Stimulated activated CD4-positive, alpha-beta T cell treated with anti-CD3 and anti-CD28 coated beads, Interleukin-12 subunit alpha, Interleukin-12 subunit beta, amount 100 ng/mL, for 4 hours (primary cell): ENCODE measurements at places on chromosomes 3 and 15.

DNA sequence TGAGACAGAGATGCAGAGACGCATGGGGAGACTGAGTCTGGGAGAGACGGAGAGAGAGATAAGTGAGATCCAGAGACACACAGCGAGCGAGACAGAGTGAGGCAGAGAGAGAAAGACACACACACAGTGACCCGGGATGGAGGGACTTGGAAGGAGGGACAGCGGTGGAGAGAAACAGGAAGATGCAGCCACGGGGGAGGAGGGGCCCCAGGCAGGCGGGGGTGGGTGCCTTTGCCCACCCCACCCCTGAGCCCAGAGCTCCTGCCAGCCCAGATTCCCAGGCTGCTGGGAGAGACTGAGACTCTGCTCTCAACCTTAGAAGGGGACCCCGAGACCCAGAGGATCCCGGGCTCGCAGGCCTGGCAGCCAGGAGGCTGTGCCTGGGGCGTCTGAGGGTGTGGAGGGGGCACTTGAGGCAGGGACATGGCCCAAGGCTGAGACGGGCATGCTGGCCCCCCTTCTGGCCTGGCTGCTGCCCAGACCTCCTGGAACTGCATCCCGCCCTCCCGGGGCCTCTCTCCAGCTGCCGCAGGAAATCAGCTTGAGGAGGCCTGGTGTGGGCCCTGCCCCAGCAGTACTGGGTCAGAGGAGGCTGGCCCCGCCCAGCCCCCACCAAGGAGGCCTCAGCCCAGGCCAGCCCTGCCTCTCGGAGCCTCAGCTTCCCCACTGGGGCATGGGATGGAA lies 18.1 kb downstream of the H1-8 start:
- no peak for DNase-seq

DNA sequence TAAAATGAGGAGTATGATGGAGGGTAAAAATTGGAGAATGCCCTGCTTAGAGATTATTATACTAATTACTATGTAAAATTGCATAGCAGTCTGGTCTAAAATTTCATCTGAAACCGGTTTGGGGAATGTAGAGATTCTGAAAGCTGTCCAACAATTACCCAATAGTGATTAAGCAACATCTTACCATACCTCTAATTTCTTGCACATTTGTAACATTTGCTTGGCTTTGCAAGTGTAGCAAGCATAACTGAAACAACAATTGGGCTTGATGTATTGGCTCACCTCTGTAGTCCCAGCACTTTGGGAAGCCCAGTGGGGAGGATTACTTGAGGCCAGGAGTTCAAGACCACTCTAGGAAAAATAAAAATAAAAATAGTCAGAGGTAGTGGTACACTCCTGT lies 17.4 kb downstream of the AADACL2 start:
- DNase-seq: no peak

DNA sequence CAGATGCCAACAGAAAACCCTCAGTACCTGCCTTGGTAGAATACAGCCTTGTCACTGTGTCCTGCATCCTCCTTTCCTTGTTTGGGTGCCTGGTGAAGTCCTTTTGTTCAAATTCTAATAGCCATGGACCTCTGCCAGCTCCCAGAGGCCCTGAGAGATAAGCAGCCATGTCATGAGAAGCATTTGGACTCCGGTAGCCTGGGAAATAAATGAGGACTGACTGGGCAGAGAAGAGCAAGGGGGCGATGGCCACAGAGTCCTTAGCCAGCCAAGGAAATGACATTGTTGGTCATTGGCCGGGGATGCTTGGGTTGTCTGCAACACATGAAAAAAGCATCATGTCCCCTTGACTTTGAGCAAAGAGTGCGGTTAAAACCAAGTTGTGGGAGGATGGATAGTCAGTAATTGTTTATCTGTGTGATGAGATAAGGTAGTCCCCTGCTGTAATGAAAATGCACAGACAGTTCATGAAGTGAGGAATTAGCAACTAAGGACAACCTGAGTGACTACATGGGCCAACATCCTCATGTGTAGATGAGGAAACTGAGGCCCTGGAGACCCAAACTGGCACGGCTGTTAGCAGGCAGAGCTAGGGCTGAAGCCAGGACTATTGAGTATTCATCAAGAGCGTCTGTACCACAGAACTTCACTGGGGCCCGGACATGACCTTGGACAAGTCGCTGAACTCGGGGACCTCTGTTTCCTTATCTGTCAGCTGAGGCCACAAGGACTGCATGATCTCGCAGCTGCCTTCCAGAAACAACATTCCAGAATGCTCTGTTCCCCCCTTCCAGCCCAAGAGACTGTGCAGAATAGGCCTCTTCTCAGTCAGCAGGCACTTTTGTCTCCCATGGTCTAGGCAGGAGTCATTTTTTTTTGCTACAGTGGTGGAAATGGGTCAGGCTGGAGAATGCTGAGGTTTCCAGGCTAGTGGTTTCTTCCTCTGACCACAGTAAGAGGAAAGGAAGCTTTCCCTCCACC lies 90.5 kb upstream of the CTDSPL start:
- DNase-seq: no peak

DNA sequence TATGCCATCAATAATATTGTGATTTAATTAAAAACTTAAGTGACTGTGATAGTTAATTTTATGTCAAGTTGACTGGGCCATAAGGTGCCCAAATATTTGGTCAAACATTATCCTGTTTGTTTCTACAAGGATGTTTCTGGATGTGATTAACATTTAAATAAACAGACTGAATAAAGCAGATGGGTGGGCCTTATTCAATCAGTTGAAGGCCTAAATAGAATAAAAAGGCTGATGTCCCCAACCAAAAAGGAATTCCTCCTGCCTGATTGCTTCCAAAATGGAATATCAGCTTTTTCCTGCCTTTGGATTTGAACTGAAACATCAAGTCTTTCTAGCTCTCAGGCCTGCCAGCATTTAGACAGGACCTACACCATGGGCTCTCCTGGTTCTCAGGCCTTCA lies 961.7 kb downstream of the NTRK3 start:
- no peak for DNase-seq

- DNase-seq: no peak
Observed at GRCh38 chr15:38538328-38539007, 26.1 kb downstream of the RASGRP1 start.

DNA sequence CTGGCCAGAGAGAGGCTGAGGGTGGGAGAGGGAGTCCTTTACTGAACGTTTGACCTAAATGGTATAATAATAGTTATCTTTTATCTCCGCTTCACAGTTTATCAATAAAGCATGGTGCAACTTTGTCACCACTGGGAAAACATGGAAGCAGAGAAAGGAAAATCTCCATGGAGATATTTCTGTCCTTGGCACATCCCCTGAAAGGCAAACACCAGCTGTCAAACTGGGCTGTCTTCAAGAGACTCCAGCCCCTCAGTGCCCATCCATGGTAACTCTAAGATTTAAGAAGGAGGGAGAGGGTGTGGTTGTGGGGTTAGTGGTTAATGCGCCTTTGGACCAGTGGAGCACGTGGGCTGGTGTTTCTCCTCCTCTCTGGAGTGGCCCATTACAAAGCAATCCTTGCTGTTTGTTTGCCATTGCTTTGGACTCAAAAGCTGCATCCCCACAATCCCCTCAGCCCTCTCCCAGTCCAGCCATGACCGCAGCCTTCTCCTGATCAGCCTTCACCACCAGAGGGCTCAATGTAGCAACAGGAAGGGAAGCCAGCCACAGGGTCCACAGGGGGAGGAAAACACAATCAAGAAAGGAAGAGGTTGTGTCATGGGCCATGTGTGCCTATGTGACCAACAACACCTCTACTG lies 38.2 kb upstream of the FAM174B start:
- no peak for DNase-seq

DNA sequence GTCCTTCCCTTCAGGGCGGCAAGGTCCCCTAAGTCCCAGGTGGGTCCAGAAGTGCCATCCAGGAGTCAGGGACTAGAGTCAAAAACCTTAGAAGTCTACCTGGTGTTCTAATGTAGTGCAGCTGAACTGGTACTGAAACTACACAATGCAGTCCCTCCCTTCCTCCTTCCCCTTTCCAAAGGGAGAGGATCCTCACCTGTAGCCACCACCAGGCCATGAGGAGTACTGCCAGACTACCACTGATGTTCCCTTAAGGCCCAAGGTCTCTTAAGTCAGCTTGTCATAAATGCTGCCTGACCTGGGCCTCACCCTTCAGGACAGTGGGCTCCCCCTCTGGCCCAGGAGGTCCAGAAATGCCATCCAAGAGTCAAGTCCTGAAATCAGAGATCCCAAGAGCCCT lies 98.9 kb downstream of the ULK4 start:
- DNase-seq: no peak

GRCh38 chr3:144772372-144772771 lies 800.7 kb downstream of the DIPK2A start:
- DNase-seq: no peak

DNA sequence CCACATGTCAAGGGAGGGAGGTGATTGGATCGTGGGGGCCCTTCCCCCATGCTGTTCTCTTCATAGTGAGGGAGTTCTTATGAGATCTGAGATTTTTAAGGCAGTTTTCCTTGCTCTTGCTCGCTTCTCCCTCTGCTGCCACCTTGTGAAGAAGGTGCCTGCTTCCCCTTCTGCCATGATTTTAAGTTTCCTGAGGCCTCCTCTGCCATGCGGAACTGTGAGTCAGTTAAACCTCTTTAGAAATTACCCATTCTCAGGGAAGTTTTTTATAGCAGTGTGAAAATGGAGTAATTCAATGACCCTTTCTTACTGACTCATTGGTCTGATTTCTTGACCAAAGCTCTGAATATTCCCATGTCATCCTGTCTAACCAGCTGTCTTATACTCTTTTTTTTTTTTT lies 484.4 kb upstream of the TPRG1 start:
- DNase-seq: no peak

DNA sequence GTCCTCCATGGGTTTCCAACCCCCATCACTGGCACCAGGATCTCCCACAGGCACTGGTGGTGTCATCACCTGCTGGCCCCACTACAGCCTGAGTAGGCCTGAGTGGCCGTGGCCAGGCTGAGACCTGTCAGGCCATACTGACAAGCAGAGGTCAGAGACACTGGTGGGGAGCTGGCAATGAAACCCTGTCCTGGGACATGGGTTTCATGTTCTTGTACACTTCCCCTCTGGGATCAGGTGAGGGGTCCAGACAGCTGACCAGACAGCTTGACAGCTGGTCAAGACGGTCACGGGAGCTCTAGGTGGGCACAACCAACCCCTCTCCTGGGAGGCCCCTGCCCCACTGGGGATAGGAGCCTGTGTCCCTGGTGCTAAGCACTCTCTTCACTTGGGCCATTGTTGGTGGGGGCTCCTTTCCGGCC lies 13.1 kb downstream of the ZBTB47 start:
- no peak for DNase-seq

DNA sequence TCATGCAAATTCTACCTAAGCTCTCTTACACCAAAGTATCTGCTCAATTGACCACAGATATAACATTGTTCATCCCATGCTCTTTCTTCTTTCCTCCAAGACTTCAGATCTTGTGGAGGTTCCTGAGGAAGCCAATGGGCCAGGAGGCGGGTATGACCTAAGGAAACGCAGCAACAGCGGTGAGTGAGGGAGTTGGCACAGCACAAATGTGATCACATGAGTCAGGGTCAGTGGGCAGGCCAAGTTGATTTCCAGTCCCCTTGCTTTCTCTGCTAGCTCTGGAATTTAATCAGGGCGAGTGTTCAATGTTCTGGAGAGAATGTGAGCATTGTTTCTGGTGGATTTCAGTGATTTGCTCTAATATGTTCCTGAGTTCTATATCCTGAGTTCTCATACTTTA lies 112.7 kb downstream of the STAC start:
- DNase-seq: no peak

GRCh38 chr3:180011927-180012326 lies 24.8 kb downstream of the PEX5L start:
- no peak for DNase-seq

DNA sequence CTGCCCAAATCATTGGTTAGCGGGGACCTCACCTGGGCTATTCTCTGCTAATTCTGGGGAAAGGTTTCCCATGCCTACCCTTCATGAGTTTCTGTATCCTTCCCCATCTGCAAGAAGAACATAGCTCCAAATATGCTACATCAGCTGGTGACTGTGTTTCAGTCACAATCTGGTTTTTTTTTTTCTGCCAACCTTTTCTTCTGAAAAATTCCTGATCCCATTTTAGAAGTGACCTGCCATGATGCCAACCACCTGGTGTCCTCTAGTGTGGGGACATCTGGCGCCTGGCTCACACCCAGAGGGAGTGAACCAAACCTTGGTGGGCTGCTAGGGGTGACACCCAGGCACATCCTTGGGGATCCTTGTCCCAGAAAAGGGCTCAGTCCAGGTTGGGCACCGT lies 76.1 kb downstream of the CHRD start:
- no peak for DNase-seq

GRCh38 chr3:115628075-115628412 lies 4.7 kb downstream of the GAP43 start:
- no peak for DNase-seq

DNA sequence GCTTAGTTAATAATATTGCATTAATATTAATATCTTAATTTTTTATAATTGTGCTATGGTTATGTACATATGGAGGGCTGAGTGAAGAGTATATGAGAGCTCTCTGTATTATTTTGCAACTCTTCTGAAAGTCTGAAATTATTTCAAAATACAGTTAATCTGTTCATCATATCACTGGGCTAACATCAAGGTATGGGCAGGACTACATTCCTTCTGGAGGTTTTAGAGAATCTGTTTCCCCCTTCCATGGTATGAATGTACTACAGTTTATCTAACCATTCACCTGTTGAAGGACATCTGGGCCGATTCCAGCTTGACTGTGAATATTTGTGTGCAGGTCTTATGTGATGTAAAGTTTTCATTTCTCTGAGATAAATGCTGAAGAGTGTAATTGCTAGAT lies 5.1 kb downstream of the IL20RB start:
- DNase-seq: no peak

GRCh38 chr3:132659000-132659364 lies 627 bp downstream of the ACAD11 start:
- DNase-seq: no peak

- DNase-seq: no peak
Observed at GRCh38 chr15:94290730-94291129, 59.4 kb downstream of the MCTP2 start.

GRCh38 chr3:55750525-55750924 lies 263.4 kb upstream of the WNT5A start:
- no peak for DNase-seq

GRCh38 chr3:107216711-107217110 lies 160.5 kb upstream of the CCDC54 start:
- no peak for DNase-seq

GRCh38 chr3:50572158-50572557 lies 2.8 kb downstream of the HEMK1 start:
- peak; percentile 76 for DNase-seq
